ENCODE measurements at places on chromosomes 7 and 10.

GRCh38 chr10:132609211-132609610 lies 71.6 kb downstream of the INPP5A start:
- no peak for DNase-seq

GRCh38 chr7:13016592-13017332 lies 329.3 kb downstream of the ARL4A start:
- DNase-seq = no peak

DNA sequence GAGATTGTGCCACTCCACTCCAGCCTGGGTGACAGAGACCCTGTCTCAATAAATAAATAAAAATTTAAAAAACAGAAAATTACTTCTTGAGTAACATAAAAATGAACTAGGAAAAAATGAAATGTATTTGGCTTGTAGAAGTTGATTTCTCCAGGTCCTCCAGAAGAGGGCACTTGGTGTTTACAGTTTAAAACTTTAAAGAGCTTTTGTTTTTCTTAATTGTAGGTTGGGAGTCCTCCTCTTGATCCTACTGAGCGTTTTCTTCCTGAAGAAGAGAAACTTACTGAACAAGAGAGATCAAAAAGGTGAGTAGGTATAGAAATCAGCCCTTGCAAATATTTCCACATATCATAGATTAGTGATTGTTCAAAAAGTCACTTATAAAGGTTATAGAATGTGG lies 16.2 kb downstream of the KIFBP start:
- no peak for DNase-seq

GRCh38 chr7:26440233-26441001 lies 148.8 kb downstream of the SNX10 start:
- no peak for DNase-seq

- DNase-seq = no peak
These were observed 13.8 kb upstream of the CLIP2 start for GRCh38 chr7:74275401-74275881.

DNA sequence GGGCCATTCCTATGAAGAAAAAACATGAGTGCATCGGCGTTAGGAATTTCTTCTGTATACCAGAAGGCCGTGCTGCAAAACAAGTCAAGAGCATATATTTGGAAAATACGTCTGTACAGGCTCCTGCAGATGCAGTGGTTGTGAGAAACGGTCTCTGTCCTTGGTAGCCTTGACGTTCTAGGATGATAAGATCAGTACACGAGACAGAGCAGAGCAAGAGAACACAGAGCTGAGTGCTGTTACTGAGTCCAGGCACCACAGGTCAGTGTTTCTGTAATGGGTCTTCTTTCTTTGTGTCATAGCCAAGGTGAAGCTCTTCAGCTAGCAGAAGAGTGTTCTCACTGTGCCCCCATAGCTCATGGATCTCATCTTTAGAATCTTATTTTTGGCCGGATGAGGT lies 62.8 kb downstream of the WDR37 start:
- no peak for DNase-seq

- DNase-seq = no peak
These were observed 182.0 kb downstream of the REEP3 start for GRCh38 chr10:63703113-63703670.

DNA sequence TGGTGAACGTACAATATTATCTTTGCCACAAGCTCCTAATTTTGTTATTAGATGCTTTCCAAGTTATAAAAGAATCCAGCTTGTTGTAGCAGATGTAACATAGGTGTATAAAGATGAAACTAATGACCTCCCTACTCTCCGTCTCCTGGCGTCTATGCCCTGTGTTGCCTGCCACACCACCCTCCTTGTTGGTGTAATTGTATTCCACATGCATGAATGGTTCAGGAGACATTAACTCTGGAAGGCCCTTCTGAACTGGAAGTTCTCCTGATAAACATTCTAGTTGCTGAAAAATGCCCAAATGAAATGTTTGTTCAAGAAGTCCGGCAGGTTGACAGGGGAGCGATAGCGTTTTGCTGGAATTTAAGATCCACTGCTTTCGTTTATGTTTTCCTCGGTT lies 53.9 kb upstream of the SEPHS1 start:
- no peak for DNase-seq

GRCh38 chr10:93245779-93246178 lies 172.1 kb downstream of the CYP26A1 start:
- DNase-seq = no peak

GRCh38 chr7:110407706-110408105 lies 683.2 kb upstream of the LRRN3 start:
- DNase-seq = no peak

DNA sequence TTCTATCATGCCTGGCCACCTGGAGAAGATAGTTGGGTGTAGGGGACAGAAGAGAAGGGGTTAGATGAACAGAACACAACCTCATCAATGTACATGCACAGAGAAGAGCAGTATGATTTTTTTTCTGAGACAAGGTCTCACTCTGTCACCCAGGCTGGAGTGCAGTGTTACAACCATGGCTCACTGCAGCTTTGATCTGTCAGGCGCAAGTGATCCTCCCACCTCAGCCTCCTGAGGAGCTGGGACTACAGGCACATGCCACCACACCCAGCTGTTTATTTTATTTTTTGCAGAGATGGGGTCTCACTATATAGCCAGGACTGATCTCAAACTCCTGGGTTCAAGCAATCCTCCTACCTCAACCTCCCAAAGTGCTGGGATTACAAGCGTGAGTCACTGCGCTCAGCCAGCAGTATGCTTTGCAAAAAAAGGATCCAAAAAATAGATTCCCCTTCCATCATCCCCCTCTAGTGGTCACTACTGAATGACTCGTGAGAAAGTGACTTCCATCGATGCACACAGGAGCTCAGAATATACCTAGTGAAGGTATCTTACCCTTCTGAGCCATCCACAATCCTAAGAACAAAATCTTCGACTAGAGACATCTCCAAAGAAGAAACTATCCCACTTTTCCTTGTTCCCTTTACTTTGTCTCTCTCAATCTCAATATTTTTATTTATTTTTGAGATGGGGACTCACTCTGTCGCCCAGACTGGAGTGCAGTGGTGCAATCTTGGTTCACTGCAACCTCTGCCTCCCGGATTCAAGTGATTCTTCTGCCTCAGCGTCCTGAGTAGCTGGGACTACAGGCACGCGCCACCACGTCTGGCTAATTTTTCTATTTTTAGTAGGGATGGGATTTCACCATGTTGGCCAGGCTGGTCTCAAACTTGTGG lies 21.0 kb downstream of the ZCWPW1 start:
- DNase-seq = peak; percentile 41

- no peak for DNase-seq
These were observed 6.7 kb downstream of the RNF216 start for GRCh38 chr7:5774790-5775189.

DNA sequence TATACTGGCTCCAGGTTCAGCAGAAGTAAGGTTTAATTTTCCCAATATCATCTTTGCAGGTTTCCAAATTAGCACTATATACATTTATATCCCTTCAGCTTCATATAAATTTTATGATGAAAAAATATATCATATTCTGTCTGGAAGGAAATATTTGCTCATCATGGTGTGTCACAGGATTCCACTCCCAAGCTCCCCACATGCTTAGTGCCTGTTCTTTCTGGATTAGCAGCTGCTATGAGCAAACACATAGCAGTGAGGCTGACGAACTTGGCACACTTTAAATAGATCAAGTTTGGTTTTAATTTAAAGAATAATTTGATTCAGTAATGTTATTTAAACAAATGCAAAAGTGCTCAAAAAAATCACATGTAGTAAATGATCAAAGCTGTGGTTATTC lies 251.9 kb downstream of the AGMO start:
- peak; percentile 2 for DNase-seq

DNA sequence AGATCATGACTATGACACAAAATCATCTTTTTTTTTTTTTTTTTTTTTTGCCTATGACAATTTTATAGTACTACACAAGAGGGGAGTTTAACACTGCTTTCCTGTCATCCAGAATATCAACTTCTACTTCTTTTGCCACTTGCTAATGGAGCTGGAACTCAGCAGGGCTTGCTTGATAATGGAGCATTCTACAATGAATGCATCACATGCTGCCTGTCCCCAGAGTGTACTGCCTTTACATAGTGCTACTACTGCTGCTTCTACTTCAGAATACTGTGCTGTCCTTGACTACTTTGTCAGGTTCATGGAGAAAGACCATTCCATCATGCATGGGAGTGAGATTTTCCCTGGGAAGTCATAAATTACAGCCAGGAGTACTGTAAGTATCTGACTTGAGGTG lies 338.6 kb upstream of the SEMA3A start:
- DNase-seq = no peak

DNA sequence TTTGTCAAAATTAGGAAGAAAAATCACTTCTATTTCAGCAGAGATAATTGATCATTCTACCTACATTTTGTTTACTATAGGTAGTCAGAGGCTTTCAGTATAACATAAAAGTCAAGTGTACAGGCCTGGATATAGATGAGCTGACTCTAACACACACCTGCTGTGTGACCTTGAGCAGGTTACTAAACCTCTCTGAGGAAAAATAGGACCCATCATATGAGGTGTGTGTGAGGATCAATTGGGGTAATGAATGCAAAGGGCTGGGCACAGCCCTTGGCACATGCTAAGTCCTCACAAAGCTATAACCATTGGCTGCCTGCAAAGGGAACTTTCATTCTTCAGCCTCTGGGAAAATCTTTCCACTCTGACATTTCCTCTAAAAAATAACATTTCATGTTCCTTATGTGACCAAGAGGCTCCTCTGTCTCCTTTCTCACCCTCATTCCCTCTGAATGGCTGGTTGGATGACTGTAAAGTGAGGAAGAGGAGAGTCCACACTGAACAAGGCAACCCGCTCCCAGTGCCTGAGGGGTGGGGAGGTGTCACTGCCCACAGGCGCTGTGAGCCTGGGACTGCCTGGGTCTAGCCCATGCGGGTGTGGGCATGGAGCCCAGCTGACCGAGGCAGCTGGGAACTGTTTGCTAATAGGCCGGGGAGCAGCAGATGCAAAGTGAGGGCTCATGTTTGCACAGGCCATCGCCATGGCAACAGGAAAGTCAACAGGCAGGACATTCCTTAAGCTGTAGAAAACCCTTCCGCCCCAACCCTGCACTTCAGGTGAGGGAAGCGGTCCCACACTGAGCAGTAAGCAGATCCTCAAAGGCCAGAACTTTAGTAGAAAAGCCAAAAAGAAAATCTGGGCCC lies 36.8 kb downstream of the MYOF start:
- DNase-seq = peak; percentile 92

DNA sequence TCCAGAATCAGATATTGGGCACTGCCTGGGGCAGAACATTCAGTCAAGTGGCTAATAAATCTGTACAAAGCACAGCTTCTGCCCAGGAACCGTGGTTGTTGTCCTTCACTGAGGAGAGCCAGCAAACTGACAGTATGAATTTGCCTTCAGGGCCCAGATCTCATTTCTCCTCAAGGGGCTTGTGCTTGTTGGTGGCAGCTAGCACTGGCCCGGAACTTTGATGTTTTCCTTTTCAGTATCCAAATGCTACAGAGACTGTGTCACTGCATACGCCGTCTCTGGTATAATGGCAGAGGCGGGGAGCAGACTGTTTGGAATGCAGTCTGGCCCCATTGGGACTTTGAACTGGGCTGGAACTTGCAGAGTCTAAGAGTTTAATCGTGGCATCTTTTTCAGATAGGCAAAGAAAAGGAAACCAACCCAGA lies 30.4 kb upstream of the ADD3 start:
- no peak for DNase-seq

DNA sequence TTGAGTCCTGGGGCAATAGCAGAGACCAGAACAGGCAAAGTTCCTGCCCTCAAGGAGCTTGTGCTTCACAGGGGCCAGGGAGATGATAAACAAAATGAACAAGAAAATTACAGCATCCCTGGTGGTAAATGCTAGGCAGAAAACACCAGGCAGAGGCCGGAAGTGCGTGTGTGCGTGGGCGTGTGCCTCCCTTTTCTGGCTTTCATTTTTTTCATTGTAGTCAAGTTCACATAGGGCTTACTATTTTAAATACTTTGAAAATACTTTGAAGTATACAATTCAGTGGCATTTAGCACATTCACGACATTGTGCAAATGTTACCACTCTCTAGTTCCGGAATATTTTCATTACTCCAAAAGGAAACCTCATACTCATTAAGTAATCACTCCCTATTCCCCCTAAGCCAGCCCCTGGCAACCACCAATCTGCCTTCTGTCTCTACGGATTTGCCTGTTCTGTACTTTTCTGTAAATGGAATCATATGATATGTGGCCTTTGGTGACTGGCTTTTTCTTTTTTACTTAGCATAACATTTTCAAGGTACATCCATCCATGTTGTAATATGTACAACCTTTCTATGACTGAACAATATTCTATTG lies 88.1 kb upstream of the PDCD4 start:
- DNase-seq = no peak

DNA sequence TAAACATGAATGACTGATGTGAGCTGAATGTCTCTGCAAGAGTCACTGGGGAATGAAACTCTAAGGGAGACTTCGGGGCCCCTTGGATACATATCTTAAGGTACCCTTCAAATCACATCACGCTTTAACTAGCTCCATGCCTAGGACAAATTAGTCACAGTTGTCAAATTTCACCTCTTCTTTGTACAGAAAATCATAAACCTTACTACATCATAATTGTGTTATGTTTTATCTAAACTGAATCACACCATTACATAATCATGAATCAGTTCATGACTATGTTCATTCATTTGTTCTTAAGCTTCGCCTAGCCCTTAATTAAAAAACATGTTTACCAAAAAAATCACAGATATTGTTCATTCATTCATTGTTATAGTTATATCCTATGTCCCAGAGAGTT lies 2.1 kb upstream of the SLC13A1 start:
- DNase-seq = no peak

- no peak for DNase-seq
These were observed 10.0 kb upstream of the TSPAN12 start for GRCh38 chr7:120867932-120868331.

GRCh38 chr7:71470326-71470725 lies 338.4 kb downstream of the GALNT17 start:
- no peak for DNase-seq

GRCh38 chr10:117980216-117980615 lies 66.5 kb downstream of the RAB11FIP2 start:
- no peak for DNase-seq

- no peak for DNase-seq
These were observed 88.9 kb upstream of the WAC start for GRCh38 chr10:28444031-28444430.

DNA sequence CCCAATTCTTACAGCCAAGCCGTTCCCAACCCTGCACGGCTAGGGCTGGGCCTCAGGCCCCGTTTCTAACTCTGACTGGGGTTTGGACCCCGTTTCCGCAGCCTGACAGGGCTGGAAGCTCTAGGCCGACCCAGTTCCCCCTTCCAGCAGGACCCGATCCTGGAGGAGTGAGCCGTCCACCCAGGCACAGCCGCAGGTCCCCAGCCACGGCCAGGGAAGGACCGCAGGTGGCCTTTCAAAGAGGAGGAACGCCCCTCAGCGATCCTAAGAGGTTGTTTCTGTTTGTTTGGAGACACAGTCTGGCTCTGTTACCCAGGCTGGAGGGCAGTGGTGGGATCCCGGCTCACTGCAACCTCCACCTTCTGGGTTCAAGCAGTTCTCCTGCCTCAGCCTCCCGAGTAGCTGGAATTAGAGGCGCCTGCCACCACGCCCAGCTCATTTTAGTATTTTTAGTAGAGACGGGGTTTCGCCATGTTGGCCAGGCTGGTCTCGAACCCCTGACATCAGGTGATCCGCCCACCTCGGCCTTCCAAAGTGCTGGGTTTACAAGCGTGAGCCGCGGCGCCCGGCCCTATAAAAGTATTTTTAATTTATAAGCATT lies 778 bp upstream of the GET4 start:
- DNase-seq = no peak

Data from HFF-Myc (cell line).